Right ventricle myocardium inferior (tissue), 1 donor: ENCODE measurements at places on chromosomes 6 and 20.

DNA sequence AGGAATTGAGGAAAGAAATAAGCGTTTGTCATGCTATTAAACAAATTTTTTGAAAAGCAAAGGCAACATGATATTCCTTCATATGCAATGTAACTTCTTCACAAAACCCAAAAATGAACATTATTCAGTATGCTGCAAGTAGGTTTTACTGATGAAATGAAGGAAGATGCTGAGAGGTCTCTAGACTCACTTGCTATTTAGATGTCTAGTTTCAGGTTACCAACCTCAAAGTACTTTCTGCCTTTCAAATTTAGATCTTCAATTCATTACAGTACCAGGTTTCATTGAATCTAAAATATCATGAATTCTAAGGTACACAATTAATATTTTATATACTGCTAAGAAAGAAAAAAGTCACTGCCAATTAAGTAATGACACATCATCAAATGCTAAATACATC is 39.9 kb downstream of the MYO6 start:
- no peak for DNase-seq

DNA sequence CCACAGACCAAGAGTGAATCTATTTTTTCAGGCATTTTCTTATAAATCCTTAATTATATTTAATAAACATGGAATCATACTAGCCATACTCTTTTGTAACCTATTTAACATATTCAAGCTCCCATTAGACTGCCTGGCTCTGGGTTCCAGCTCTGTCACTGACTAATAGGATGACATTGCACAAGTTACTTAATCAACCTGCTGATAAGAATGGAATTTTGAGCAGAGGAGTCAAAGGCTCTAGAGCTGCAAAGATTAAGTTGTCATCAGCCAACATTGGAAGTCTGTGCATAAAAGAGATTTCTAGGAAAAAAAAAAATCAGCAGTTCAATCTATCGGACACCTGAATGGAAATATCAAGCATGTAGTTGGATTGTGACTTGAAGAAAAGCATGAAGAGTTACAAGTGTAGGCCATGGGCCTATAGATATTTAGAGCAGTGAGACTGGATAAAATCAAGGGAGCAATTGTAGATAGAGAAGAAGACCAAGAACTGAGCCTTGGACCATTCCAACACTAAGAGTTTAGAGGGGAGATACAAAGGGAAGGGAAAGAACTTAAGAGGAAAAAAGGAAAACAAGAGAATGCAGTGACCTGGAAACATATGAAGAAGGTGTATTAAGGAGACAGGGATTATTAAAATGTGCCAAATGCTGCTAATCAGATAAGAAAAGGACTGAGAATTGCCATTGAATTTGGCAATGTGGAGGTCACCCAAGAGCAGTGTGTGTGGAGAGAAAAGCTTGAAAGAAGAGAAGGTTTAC is 11.0 kb upstream of the HINT3 start:
- no peak for DNase-seq

GRCh38 chr20:38129248-38129865 is 35.7 kb downstream of the TGM2 start:
- DNase-seq: no peak

DNA sequence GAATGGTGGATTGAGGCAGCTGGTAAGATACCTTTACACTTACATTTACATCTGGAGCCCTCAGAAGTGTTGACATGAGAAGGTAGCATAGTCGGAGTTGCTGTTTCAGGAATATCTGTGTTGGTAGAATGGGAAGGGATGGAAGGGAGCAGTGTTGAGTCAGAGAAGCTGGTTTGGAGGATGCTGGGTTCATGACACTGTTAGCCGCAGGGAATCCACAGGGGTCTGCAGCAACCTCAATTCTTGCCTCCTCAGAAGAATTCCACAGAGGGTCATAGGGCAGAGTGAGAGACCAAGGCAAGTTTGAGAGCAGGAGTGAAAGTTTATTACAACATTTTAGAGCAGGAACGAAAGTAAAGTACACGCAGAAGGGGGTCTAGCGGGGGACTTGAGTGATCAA is 536.8 kb downstream of the QKI start:
- DNase-seq: no peak

DNA sequence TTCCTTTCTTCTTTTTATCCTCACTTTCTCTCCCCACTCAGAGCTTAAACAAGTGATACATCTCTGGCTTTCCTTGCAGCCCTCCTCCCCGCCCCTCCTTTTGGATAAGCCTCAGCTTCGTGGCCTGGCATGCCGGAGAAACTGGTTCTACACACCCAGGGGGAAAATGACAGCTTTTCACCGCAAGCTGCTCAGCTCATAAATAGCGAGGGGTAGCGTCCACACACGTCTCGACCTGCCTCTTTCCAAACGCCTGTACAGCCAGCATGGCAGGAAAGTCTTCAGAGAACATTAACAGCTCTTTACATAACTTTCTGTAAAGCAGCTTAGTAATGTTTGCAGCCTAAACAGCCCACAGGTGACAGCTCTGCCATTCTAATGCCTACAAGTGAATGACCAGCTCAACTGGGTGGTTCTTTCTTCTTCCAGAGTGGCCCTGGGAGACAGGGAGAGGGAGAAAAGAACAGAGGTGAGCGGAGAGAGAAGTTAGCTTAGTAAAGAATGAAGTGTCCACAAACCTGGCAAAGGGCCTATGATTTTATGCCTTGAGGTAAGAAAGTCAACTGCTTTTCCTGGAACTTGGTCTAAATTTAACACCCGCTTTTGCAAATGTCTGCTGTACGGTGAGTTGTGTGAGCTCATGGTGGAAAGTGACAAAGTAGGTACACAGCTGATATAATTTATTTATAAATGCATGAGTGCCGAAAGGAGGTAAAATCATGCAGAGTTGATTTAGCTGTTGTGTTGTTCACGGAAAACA is 251.5 kb downstream of the TFAP2A start:
- no peak for DNase-seq

GRCh38 chr20:11172881-11173280 is 499.1 kb upstream of the JAG1 start:
- no peak for DNase-seq

DNA sequence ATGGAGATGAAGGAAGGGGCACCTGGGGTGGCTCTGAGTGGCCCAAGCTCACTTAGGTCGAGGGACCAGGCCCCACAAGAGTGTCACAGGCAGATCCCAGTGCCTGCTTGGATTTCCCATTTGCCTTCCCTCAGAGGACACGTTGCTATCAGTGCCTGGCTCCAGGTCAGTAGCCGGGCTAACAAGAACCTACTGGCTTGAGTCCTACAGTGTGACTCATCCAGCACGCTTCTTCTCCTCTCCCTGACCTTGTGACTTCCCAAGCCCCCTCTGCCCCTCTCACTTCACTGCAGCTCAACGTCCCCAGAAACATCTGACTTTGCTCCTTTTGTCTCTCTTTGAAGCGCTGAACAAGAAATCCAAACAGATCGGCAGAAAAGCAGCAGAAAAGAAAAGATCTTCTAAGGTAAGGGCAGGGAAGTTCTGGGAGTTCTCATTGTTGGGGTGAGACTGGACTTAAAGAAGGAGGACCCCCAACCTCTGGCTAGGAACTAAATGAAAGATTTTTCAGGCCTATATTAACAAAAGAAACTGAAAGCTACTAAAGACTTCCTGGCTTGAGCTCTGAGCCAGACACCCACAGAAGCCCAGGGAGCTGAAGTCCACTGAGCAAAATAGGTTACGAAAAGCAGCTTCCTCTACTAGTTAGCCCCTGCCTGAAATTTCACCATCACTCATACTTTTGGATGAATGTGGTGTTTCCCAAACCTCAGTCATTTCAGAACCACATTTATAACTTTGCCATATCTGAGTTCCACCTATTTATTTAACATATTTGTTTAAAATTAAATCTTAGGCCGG is 21.5 kb downstream of the ASIP start:
- DNase-seq: no peak

- no peak for DNase-seq
These were observed 224.2 kb downstream of the ADGRB3 start for GRCh38 chr6:68859233-68859632.

GRCh38 chr6:126266664-126267063 is 73.3 kb upstream of the CENPW start:
- no peak for DNase-seq

DNA sequence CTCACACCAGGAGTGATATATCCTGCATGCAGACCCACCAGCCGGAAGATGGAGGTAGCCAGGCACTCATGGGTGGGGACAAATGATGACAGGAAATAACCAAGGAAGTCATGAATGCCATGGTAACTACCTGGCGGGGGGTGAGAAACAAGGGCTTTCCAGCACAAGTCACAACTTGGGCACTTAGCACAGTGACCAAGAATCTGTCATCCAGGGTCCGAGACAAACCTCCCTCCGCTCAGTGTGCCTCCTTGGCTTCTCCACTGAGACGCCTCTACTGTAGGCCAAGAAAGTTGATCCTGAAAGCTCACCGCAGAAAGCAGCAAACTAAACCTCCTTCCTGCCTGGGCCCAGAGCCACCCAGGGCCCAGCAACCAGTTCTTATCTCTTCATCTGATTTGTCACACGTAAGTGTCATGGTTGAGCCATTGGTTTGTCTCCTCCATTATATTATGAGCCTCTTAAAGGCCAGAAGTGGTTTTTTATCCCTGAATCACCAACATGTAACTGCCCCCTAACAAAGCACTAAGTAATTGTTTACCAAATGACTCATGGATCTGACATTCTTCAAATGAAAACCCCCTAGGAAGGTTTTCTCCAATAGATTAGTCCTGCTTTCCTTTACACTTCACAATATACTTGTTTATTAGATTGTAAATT is 84.3 kb upstream of the TAB2 start:
- no peak for DNase-seq

- DNase-seq: peak; percentile 2
These were observed 116.9 kb downstream of the TAF4 start for GRCh38 chr20:61948586-61949362.

DNA sequence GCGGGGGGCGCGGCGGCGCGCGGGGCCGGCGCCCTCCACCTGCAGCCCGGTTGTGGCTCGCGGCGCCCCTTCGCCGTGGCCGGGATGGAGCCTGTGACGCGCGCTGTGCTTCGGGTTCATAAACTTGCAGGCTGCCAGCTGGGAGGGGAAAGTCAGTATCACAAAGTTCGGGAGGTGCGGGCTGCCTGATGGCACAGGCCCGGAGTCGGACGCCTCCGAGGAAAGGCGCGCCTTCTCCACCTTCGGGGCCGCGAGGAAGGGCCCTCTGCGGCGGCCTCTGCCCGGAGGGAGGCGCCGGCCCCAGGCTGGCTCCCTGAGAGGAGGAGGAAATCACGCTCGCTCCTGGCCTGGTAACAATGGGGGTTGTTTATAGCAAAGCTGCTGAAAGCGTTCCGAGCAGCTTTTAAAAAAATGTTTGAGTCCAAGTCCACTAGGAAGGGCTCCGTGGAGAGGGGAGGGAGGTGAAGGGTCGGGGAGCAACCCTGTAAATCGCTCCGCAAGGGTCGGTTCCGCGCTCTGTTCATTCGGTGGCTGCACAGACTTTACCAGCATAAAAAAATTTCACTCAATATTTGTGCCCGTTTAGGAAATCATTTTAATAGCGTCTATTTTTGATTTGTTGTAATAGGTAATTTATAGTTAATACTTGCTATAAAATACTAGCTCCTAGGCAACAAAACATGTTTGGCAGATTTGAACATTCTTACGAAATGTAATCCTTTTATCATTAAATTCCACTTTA is 1.0 kb downstream of the AFDN start:
- DNase-seq: peak; percentile 76

- no peak for DNase-seq
These were observed 61.0 kb downstream of the SMLR1 start for GRCh38 chr6:130888246-130888645.

- DNase-seq: no peak
These were observed 47.7 kb downstream of the COL19A1 start for GRCh38 chr6:69914015-69914485.
